GM23248 (cell line): ENCODE measurements at places on chromosomes 12 and 14. TPM values are rescaled to one million over a fixed set of nuclear protein-coding genes. Genes with fewer than 3 reads are reported as not detected.

GRCh38 chr12:69509904-69510827, 40.0 kb downstream of the FRS2 start:
- H3K36me3 ChIP-seq = no peaks in the 10 kb centered on the region
- H3K4me3 ChIP-seq = 0 out of 2 replicates have a peak overlapping the region, but pooled peaks have one; percentile 4
- peaks cover 71% of the 10 kb centered on the region for H3K4me1 ChIP-seq
- no peaks in the 10 kb centered on the region for H3K27me3 ChIP-seq
- peak overlapping the region; percentile 17; the same call in 1 of the 2 replicates for H3K27ac ChIP-seq
- DNase-seq = no peak

DNA sequence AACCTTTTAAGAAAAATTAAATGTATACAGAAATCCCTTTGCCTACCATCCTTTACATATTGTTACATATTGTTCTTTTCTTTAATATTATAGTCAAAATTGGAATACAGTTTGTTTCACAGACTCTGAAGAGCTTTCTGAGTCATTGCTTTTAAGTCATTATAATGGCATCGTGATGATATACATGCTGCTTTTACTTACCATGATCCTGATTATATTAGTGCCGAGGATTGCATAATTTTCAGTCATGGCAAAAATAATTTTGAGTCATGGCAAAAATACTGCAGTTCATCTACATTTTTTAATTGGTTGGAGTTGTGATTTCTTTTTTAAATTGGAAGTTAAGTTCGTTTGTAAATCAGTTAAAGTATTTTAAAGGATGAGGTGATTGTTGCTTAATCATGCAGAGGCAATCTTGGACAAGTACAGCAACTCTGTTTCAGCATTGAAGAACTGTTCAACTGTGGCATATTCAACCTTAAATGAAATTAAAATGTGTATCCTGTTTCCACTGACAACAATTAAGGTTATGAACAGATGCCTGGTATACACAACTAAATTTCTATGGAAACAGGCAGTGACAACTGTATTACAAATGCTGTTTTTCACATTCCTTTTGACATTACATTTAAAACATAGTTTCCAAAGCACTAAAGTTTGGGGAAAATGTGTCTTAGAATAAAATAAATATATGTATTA, 142.3 kb downstream of the PCNX1 start:
- peaks cover 20% of the 10 kb centered on the region for H3K4me1 ChIP-seq
- H3K27ac ChIP-seq = peak overlapping the region; percentile 78
- H3K27me3 ChIP-seq = no peaks in the 10 kb centered on the region
- no peak overlapping the region for H3K4me3 ChIP-seq
- DNase-seq = peak; percentile 88

GRCh38 chr14:99387880-99388279, 92.8 kb downstream of the SETD3 start:
- H3K4me3 ChIP-seq = no peak overlapping the region
- peaks cover 10% of the 10 kb centered on the region for H3K4me1 ChIP-seq
- no peaks in the 10 kb centered on the region for H3K36me3 ChIP-seq
- H3K27ac ChIP-seq = no peak overlapping the region

- no peaks in the 10 kb centered on the region for H3K27me3 ChIP-seq
- H3K4me1 ChIP-seq = no peaks in the 10 kb centered on the region
- no peak overlapping the region for H3K27ac ChIP-seq
Measured at GRCh38 chr14:37438444-37438843, 156.6 kb downstream of the FOXA1 start.

- no peak overlapping the region for H3K4me3 ChIP-seq
- no peaks in the 10 kb centered on the region for H3K36me3 ChIP-seq
- no peak for DNase-seq
- no peaks in the 10 kb centered on the region for H3K4me1 ChIP-seq
Measured at GRCh38 chr12:24049728-24050127, 100.3 kb upstream of the SOX5 start.

DNA sequence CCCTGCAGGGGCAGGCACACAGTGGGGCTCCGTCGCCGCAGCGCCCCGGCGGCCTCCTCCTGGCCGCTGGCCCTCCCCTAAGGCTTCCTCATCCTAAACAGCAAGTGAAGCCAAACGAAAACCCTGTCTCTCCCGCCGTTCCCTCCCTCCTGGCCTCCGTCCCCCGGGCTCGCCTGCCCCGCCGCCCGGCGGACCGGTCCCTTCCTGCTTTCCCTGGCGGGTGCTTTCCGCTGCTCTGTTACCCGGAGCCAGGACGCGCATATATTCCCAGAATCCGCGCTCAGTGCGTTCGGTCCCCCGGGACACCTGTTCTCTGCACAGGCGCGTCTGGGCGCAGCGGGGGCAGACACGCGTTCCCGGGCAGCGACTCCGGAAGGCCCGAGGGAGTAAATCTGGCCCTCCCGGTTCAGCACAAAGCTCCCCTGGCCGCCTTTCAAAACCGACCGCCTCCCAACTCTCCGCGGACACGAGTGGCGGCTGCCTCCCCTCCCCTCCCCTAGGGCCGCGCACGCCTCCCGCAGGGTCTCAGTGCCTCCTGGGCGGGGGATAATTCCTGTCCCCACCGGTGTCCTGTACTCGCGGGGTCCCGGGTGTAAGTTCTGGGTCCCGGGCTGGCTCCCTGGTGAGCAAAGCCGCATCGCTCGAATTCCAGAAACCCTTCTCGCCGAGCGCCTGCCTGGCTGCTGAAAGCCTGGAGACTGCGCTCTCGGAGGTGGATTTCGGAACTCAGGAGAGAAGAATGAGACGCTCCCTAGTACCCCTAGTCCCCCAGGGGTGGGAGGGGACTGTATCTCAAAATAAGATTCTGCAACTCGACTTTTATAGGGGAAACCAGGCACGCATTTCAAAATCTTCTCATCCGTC, 21.4 kb upstream of the CEP170B start:
- peaks cover 29% of the 10 kb centered on the region for H3K27me3 ChIP-seq
- peak; percentile 47 for DNase-seq
- H3K36me3 ChIP-seq = no peaks in the 10 kb centered on the region
- no peak overlapping the region for H3K27ac ChIP-seq

GRCh38 chr14:95146079-95146771, 11.1 kb downstream of the DICER1 start:
- no peak overlapping the region for H3K4me3 ChIP-seq
- DNase-seq = no peak
- no peak overlapping the region for H3K27ac ChIP-seq
- H3K4me1 ChIP-seq = peaks cover 2% of the 10 kb centered on the region
- H3K36me3 ChIP-seq = no peaks in the 10 kb centered on the region

DNA sequence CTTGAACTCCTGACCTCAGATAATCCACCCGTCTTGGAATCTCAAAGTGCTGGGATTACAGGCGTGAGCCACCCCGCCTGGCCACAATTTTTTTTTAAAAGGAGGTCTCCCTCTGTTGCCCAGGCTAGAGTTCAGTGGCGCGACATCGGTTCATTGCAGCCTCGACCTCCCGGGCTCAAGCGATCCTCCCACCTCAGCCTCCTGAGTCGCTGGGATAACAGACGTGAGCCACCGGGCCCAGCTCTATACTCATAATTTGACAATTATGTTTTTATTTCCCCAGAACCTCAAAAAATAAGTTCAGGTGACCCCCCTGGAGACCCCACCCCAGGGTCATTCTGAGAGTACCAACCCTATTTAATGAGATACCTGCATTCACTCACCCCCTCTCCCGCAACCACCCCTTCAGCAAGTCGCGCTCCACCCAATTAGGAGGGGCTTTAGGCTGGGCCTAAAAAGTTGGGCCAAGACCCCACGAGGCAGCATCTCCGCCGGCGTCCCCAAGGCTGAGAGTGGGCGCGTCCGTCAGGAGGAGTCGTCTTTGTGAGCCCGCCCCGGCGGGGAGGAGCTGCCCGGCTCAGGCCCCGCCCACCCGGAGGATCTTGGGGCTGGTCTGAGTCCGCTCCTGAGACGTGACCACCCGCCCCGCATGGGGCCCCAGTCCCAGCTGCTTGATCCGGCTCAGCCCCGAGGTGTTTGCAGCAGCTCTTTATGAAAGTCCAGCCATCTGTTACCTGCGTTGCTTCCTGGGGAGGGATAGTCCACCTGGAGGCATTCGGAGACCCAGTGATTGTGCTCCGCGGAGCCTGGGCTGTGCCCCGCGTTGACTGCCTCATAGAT, at the start of gene ANKRD33:
ANKRD33 (plus strand) TSS at position 628 of the 840 bp plus-strand sequence; CDS start at position 712, 84 bp downstream.
- H3K4me3 ChIP-seq = no peak within 1 kb of the TSS
- H3K4me1 ChIP-seq = peaks cover 12% of the 10 kb centered on the region
- DNase-seq = peak; percentile 35
- H3K27ac ChIP-seq = no peak within 1 kb of the TSS
- no peaks in the 10 kb centered on the region for H3K36me3 ChIP-seq
- no peaks in the 10 kb centered on the region for H3K27me3 ChIP-seq

DNA sequence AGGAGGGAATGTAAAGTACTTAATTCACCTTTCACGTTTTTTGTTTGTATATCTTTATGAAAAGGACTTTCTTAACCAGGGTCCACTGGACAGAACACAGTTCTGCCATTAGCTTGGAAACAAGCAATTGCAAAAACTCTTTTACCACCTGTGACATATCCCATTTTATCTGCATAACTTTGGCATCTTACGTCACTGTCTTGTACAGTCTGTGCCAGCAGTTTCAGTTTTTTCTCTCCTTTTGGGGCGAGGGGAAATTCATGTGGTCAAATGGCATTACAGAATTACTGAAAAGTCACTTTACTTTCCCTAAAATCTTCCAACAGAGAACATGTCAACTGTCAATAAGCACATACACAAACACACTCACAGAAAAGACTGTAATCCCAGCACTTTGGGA, 43.7 kb upstream of the SELPLG start:
- H3K27me3 ChIP-seq = no peaks in the 10 kb centered on the region
- H3K27ac ChIP-seq = peak overlapping the region; percentile 14; the same call in 1 of the 2 replicates
- no peak overlapping the region for H3K4me3 ChIP-seq
- DNase-seq = no peak
- peaks cover 20% of the 10 kb centered on the region for H3K4me1 ChIP-seq
- peaks cover 48% of the 10 kb centered on the region for H3K36me3 ChIP-seq

GRCh38 chr14:89507926-89508460, 91.0 kb upstream of the FOXN3 start:
- H3K4me3 ChIP-seq = no peak overlapping the region
- DNase-seq = peak; percentile 63
- no peaks in the 10 kb centered on the region for H3K36me3 ChIP-seq
- H3K4me1 ChIP-seq = peaks cover 44% of the 10 kb centered on the region
- no peak overlapping the region; the same call in 1 of the 2 replicates for H3K27ac ChIP-seq

GRCh38 chr14:63032641-63033040, 12.6 kb downstream of the KCNH5 start:
- DNase-seq = no peak
- H3K36me3 ChIP-seq = no peaks in the 10 kb centered on the region
- no peak overlapping the region for H3K27ac ChIP-seq
- H3K4me1 ChIP-seq = no peaks in the 10 kb centered on the region

DNA sequence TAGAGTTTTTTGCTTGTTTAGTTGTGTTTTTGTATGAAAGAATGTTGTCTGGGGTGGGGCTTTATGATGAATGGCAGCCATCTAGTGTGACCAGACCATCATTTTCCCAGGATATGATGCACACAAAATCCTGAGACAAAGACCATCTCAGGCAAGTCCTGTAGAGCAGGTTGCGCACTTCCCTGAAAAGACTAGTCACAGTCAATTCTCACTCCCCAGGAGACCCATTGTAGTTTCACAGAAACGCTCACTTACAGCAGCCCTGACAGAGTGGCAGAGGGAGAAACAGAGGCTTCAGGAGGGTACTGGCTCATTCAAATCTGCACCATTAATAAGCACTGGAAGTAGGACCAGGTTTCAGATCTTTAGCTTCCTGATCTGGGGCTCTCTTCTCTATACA, 183.2 kb downstream of the TMEM117 start:
- no peak overlapping the region for H3K4me3 ChIP-seq
- no peak for DNase-seq
- no peak overlapping the region for H3K27ac ChIP-seq
- H3K4me1 ChIP-seq = 0 out of 2 replicates have a peak, but pooled peaks cover 3% of the 10 kb centered on the region
- no peaks in the 10 kb centered on the region for H3K27me3 ChIP-seq
- H3K36me3 ChIP-seq = no peaks in the 10 kb centered on the region

- no peak for DNase-seq
- no peak overlapping the region for H3K27ac ChIP-seq
- H3K4me1 ChIP-seq = no peaks in the 10 kb centered on the region
- H3K36me3 ChIP-seq = no peaks in the 10 kb centered on the region
- no peak overlapping the region for H3K4me3 ChIP-seq
Measured at GRCh38 chr12:3493043-3493858, 2.2 kb downstream of the PRMT8 start.

- no peaks in the 10 kb centered on the region for H3K27me3 ChIP-seq
- no peak overlapping the region for H3K4me3 ChIP-seq
- no peaks in the 10 kb centered on the region for H3K36me3 ChIP-seq
- H3K27ac ChIP-seq = no peak overlapping the region
- H3K4me1 ChIP-seq = no peaks in the 10 kb centered on the region
- no peak for DNase-seq
Measured at GRCh38 chr12:31726575-31726974, 2.2 kb downstream of the AMN1 start.

DNA sequence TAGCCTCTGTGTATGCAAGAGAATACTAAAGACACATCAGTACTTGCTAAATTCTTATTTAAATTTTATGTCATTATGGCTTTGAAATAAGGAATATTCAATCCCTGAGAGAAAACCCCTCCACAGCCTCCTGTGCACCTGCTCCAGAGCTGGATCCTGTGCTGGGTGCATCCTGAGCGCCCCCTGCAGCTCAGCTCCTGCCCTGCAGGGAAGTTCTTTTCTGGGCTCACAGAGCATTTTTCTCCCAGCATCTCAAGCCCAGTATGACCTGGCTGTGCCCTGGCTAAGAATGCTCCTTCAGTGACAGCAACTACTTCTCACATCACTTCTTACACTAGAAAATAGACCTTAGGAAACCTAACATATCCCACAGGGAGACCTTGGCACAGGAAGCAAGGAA, 1211.7 kb downstream of the TMEM121 start:
- no peaks in the 10 kb centered on the region for H3K27me3 ChIP-seq
- H3K4me1 ChIP-seq = no peaks in the 10 kb centered on the region
- H3K27ac ChIP-seq = no peak overlapping the region
- H3K36me3 ChIP-seq = no peaks in the 10 kb centered on the region

GRCh38 chr12:131862994-131863710, 31.3 kb upstream of the ULK1 start:
- H3K27ac ChIP-seq = peak overlapping the region; percentile 43
- no peaks in the 10 kb centered on the region for H3K36me3 ChIP-seq
- no peak overlapping the region for H3K4me3 ChIP-seq
- peaks cover 28% of the 10 kb centered on the region for H3K4me1 ChIP-seq
- peak; percentile 72 for DNase-seq
- no peaks in the 10 kb centered on the region for H3K27me3 ChIP-seq

- H3K4me3 ChIP-seq = no peak overlapping the region
- no peak overlapping the region for H3K27ac ChIP-seq
- H3K36me3 ChIP-seq = no peaks in the 10 kb centered on the region
- H3K4me1 ChIP-seq = peaks cover 9% of the 10 kb centered on the region; the same call in 1 of the 2 replicates
- no peak for DNase-seq
Measured at GRCh38 chr14:103133210-103134140, 10.2 kb downstream of the TNFAIP2 start.

The ADSS1 gene
- total RNA-seq = 3.7 and 4.7 TPM in 2 replicates

The HRK gene
- not detected in 2 replicates for total RNA-seq

The TBX5 gene
- total RNA-seq = 23.9 and 30.0 TPM in 2 replicates

The ADAM21 gene
- 0.97 TPM in 1 of 2 replicates, not detected in the other for total RNA-seq

The MGST1 gene
- total RNA-seq = 122 and 141 TPM in 2 replicates

The SCNN1A gene
- total RNA-seq = 0.76 TPM in 1 of 2 replicates, not detected in the other

The RND1 gene
- total RNA-seq = 0.32 TPM in 1 of 2 replicates, not detected in the other

The BEGAIN gene
- 0.11 and 1.4 TPM in 2 replicates for total RNA-seq

The SCN8A gene
- 12.9 and 13.8 TPM in 2 replicates for total RNA-seq

The PDE3A gene
- 0.38 and 0.43 TPM in 2 replicates for total RNA-seq

The C3AR1 gene
- not detected in 2 replicates for total RNA-seq

The HOXC6 gene
- total RNA-seq = 3.6 and 4.9 TPM in 2 replicates

The AQP2 gene
- total RNA-seq = not detected in 2 replicates

The TAS2R8 gene
- not detected in 2 replicates for total RNA-seq
